ENCODE measurements at places on chromosomes 5 and 9. TPM values are rescaled to one million over a fixed set of nuclear protein-coding genes. Genes with fewer than 3 reads are reported as not detected.
A peak's percentile ranks its signal among the peaks of the same experiment; 100 is the strongest.

Gene ABO
- not detected for total RNA-seq

GRCh38 chr5:99814321-99815063 is 720.7 kb upstream of the FAM174A start:
- H3K4me3 ChIP-seq, result no peak overlapping the region
- H3K27ac ChIP-seq, result no peak overlapping the region
- no peak for DNase-seq
- no peaks in the 10 kb centered on the region for H3K4me1 ChIP-seq
- no peaks in the 10 kb centered on the region for H3K36me3 ChIP-seq

Gene SPOCK1
- 221 TPM for total RNA-seq

DNA sequence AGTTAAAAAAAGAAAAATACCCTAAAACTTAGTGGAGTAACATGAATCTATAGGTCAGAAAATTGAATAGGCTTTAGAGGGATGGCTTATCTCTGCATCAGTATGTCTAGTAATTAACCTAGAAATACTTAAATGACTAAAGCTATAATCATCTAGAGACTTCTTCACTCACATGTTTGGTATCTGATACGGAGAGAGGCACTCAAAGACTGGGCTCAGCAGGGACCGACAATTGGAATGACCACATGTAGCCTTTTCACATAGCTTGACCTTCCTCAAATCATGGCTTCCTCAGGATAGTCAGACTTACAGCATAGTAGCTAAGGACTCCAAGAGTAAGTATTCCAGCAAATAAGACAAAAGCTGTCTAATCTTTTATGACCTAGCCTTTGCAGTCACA is 105.3 kb upstream of the RORB start:
- no peak overlapping the region for H3K27ac ChIP-seq
- no peak for DNase-seq
- no peaks in the 10 kb centered on the region for H3K27me3 ChIP-seq
- no peaks in the 10 kb centered on the region for H3K4me1 ChIP-seq
- no peaks in the 10 kb centered on the region for H3K36me3 ChIP-seq
- H3K4me3 ChIP-seq, result no peak overlapping the region

DNA sequence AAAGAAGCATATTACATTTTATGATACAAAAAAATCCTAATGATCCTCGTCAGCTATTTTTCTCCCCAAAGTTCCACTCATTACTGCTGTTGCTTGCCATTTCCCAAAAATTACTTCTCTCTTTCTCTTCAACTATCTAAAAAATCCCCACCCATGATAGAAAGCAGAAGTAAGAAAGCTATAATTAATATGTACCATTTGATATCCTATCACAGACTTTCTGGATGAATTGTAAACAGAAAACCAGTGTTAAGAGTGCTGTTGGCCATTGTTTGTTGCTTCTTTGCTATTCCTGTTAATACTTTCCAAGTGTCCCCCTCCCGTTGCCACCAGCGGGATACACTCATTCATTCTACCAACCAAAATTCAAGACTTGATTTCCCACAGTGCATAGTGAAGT is 136.3 kb upstream of the SMARCA2 start:
- no peaks in the 10 kb centered on the region for H3K27me3 ChIP-seq
- no peaks in the 10 kb centered on the region for H3K4me1 ChIP-seq
- no peaks in the 10 kb centered on the region for H3K36me3 ChIP-seq
- no peak for DNase-seq
- no peak overlapping the region for H3K27ac ChIP-seq

GRCh38 chr5:123571927-123572326 is 60.0 kb downstream of the CSNK1G3 start:
- H3K4me1 ChIP-seq, result no peaks in the 10 kb centered on the region
- H3K27ac ChIP-seq, result no peak overlapping the region
- H3K4me3 ChIP-seq, result no peak overlapping the region

Gene LCP2
- not detected for total RNA-seq

DNA sequence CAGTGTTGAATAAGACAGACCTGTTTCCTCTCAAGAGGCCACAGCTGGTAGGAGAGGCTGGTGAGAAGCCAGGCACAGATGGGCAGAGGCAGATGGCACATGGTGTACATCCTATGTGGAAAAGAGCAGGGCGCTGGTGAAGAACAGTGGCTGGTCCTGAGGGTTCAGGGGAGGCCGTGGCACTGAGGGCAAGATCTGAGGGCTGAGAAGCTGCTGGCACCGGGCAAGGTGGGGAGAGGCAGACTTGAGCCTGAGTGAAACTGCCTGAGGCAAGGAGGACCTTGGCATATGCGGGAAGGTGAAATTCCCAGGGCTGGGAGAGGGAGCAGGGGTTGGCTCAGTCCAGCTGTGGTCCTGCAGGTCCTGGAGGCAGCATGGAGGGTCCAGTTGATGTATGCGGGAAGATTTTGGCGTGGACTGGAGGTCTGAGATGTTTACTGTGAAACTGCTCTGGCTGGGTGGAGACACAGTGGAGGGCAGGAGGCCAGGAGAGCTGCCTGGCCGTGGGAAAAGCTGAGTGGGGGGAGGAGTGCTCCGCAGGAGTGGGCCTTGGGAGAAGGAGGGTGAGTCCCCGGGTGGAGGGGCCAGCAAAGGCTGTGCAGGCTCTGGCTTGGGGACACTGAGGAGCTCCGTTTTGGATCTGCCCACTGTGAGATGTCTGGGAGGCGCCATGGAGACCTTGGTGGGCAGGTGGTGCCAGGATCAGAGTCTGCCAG is 2.6 kb downstream of the MAN1B1 start:
- no peak overlapping the region for H3K27ac ChIP-seq
- H3K36me3 ChIP-seq, result peaks cover 23% of the 10 kb centered on the region
- peak; percentile 21 for DNase-seq

DNA sequence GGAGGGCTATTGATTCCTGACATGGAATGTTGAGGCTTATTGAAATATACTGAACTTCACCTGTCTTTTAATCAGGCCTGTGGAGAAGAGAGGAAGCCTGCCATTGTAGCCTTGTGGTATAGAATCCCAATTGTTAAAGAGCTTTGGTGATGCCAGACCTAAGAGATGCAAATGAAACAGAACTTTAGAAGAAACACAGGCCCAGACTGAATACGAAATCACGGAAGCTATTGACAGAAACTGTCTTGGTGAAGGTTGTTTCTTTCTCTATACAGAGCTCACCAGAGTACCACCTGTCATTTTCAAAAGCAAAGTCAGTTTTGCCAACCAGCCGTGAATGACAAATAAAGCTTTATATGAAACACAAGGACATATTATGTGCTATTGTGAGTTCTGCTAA is 660.3 kb downstream of the ISL1 start:
- DNase-seq, result no peak
- H3K36me3 ChIP-seq, result no peaks in the 10 kb centered on the region
- no peak overlapping the region for H3K4me3 ChIP-seq
- H3K27me3 ChIP-seq, result no peaks in the 10 kb centered on the region

DNA sequence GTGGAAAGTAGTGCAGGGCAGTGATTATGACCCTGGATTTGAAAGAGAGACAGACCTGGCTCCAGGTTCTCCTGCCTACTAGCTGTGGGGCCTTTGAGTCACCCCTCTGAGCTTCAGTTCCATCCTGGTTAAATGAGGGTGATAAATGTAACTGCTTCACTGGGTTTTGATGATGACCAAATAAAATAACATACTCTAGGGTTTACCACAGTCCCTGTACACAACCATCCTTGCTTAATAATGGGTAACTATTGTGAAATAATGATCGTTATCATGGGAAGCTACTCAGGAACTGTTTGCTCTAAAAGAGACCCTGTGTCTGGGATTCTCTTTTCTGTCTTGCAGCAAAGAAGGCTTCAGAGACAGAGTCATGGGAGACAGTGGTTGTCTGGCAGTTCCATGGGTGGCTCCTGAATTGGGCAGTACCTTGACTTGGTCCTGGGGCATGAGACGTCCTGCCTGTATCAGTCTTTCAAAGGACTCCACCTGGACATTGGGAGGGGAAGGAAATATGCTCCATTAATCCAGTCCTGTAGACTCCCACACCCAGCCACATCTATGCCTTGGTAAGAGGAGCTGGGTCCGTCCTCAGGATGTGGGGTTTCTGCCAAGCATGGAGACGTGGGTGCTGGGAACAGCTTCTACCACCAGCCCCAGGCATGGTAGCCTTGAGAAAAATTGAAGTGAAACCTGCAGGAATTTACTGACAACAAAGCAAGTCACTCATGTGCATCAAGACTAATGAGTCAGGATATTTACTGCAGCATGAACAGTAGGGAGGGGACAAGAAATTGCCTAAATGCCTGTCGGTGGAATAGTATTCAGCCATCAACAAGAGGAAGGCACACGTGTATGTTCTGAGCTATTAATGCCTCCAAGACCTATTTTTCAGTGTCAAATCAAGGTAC is 23.4 kb downstream of the AKNA start:
- DNase-seq, result peak; percentile 84
- H3K27me3 ChIP-seq, result no peaks in the 10 kb centered on the region
- H3K4me1 ChIP-seq, result peaks cover 30% of the 10 kb centered on the region
- peaks cover 39% of the 10 kb centered on the region for H3K36me3 ChIP-seq
- peak overlapping the region; percentile 90 for H3K27ac ChIP-seq
- H3K4me3 ChIP-seq, result no peak overlapping the region

DNA sequence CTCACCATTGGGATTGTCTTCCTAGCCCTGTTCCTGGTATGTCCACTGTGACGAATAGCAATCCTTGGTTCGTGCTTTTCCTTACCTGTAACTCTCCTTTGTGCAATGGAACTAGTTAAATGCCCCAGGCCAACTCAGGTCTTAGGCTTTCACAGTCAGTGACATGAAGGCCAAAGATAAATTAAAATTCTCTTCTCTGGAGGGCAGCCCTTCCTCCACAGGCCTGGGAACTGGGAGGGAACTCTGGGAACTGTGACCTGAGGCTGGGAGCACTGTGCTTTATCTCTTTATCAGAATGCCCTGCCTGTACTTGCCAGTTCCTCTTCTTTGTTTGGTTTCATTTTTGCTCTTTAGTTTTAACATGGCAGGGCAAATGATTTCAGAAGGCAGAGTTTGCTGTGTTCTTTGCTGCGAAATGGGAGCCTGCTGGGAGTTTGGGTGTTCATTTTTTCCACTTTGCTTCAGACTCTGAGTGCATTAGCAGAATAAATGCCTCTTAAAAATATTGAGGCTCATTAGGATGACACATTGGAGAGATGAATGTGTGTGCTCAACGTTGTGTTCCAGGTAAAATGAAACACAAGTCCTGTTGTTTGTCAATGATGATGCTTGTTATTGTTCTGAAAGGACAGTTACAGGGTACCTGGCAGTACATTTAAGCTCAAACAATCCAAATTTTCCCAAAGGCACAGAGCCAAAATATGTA is 118.1 kb downstream of the NUDT12 start:
- H3K27me3 ChIP-seq, result no peaks in the 10 kb centered on the region
- no peak overlapping the region for H3K4me3 ChIP-seq
- peak overlapping the region; percentile 16 for H3K27ac ChIP-seq
- no peaks in the 10 kb centered on the region for H3K36me3 ChIP-seq
- peaks cover 25% of the 10 kb centered on the region for H3K4me1 ChIP-seq

- H3K4me1 ChIP-seq, result no peaks in the 10 kb centered on the region
- H3K4me3 ChIP-seq, result no peak overlapping the region
- H3K36me3 ChIP-seq, result no peaks in the 10 kb centered on the region
These were observed 143.4 kb upstream of the APC start for GRCh38 chr5:112594095-112594850.

- H3K36me3 ChIP-seq, result no peaks in the 10 kb centered on the region
- H3K4me3 ChIP-seq, result no peak overlapping the region
- H3K27me3 ChIP-seq, result no peaks in the 10 kb centered on the region
- no peak overlapping the region for H3K27ac ChIP-seq
- no peak for DNase-seq
These were observed 275.9 kb upstream of the WWC1 start for GRCh38 chr5:168015506-168015905.

GRCh38 chr5:147317978-147318684 is 83.3 kb downstream of the STK32A start:
- H3K36me3 ChIP-seq, result no peaks in the 10 kb centered on the region
- no peak overlapping the region for H3K4me3 ChIP-seq
- H3K27ac ChIP-seq, result no peak overlapping the region

GRCh38 chr9:96203867-96204501 is 98.0 kb downstream of the HSD17B3 start:
- no peaks in the 10 kb centered on the region for H3K36me3 ChIP-seq
- H3K4me1 ChIP-seq, result no peaks in the 10 kb centered on the region
- H3K4me3 ChIP-seq, result no peak overlapping the region
- peaks cover 11% of the 10 kb centered on the region for H3K27me3 ChIP-seq
- no peak for DNase-seq

DNA sequence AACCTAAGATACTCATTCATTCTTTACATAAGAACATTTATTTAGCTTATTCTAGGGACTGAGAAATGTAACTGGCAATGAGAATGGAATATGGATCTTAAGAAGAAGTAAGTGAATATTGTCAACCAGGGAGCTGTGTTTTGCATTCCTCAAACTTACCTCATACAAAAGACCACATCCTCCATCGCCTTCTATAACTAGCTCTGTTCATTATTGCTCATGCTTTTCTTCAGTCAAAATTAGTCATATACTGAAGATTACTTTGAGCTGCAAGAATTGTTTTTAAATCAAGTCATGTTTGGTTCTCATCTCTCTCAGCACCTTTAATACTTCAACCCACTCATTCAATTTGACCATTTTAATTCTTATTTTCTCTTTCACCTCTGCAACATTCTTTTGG is 140.3 kb upstream of the RASA1 start:
- H3K4me3 ChIP-seq, result no peak overlapping the region
- peaks cover 52% of the 10 kb centered on the region for H3K4me1 ChIP-seq
- peak; percentile 68 for DNase-seq
- H3K27me3 ChIP-seq, result no peaks in the 10 kb centered on the region
- H3K36me3 ChIP-seq, result no peaks in the 10 kb centered on the region

Gene MAMDC4
- 0.88 TPM for total RNA-seq

DNA sequence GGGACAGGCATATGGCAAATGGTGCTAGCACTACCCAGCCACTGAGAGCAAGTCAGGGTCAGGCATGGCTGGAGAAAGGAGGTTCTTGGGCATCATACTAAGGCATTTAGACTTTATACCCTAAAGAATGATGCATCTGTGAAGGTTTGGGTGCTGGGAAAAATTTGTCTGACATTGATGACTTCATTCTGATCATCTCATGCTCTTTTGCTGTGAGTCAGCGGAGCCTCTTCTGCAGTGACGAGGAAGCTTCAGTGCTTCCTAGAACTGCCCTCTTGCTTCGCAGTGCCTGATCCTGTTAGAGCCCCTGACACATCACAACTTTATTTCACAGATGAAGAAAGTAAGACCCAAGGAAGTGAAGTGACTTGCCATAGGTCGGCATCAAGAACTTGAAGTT is 266.6 kb upstream of the GAS1 start:
- no peaks in the 10 kb centered on the region for H3K36me3 ChIP-seq
- no peaks in the 10 kb centered on the region for H3K27me3 ChIP-seq
- DNase-seq, result peak; percentile 75
- H3K4me3 ChIP-seq, result no peak overlapping the region
- H3K4me1 ChIP-seq, result peaks cover 3% of the 10 kb centered on the region

DNA sequence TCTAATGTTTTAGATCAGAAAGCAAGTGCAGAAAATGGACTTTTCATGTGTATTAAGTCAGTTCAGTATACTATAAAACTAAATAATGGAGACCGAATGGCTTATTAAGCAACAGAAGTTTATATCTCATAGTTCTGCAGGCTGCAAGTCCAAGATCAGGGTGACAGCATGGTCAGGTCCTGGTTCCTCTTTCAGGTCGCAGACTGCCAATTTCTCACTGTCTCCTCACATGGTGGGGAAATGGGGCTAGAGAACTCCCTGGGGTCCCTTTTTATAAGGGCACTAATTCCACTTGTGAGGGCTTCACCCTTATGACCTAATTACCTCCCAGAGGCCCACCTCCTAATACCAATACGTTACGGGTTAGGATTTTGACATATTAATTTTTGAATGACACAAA is 48.7 kb downstream of the RICTOR start:
- no peaks in the 10 kb centered on the region for H3K27me3 ChIP-seq
- no peak overlapping the region for H3K27ac ChIP-seq
- H3K36me3 ChIP-seq, result no peaks in the 10 kb centered on the region
- no peak for DNase-seq
- no peak overlapping the region for H3K4me3 ChIP-seq

Measured in osteoblast (primary cell).